ENCODE measurements at places on chromosomes 6 and 20.

DNA sequence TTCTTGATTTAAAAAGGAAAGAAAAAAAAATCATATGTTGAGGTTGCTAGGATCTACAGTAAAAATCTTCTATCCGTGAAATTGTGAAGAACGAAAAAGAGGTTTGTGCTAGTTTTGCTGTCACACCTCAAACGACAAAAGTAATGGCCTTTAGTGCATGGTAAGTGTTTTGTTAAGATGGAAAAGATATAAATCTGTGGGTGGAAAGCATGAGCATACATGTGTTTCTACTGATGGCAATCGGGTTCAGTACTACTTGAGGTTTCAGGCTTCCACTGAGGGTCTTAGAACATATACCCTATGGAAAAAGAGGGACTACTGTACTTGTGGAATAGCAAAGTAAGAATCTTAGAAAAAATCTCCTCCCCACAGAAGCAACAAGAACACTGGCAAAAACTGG is 58.0 kb downstream of the AHI1 start:
- DNase-seq: no peak

DNA sequence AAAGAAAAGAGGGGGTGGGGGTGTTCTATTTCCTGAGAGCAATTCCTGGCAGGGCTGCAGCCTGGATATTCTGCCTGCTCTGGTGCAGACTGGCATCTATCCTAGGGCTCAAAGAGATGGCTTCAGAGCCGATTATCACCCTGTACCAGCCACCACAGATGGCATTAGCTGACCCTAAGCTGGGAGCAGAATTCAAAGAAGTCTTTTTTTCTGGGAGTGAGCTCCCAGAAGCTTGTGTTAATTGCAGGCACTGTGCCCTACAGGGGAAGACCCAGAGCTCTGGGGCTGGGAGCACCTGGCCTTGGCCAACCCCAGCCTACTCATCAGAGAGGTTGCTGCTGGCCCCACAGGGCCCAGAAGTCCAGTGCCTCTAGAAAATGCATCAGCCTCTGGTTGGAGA is 85.9 kb downstream of the PXDC1 start:
- no peak for DNase-seq

- DNase-seq: no peak
Observed at GRCh38 chr20:46010491-46011391, 2.0 kb downstream of the MMP9 start.

DNA sequence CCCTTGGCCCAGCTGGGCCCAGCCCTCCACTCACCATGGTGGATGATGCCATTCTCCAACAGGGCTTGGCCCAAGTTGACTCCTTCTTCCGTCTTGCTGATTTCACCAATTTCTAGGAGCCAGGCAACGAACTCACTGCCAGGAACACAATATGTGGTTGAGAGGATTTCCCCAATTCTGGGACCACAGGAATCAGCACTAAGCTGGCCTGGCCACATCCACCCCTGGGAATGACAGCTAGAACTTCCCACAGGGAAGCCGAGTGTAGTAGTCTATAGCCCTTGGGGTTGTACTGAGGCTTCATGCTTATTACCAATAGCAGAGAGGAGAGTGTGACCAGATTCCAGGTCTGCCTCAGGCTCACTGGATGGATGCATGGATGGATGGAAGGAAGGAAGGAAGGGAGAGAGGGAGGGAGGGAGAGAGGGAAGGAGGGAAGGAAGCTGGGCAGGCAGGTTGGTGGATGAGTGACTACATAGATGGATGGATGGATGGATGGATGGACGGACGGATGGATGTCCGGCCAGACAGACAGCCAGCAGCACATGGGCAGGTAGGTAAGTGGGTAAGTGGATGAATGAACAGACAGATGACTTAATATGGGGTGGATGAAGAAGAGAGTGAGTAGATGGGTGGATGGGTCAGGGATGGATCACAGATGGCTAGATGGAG is 146.5 kb downstream of the PREX1 start:
- no peak for DNase-seq

DNA sequence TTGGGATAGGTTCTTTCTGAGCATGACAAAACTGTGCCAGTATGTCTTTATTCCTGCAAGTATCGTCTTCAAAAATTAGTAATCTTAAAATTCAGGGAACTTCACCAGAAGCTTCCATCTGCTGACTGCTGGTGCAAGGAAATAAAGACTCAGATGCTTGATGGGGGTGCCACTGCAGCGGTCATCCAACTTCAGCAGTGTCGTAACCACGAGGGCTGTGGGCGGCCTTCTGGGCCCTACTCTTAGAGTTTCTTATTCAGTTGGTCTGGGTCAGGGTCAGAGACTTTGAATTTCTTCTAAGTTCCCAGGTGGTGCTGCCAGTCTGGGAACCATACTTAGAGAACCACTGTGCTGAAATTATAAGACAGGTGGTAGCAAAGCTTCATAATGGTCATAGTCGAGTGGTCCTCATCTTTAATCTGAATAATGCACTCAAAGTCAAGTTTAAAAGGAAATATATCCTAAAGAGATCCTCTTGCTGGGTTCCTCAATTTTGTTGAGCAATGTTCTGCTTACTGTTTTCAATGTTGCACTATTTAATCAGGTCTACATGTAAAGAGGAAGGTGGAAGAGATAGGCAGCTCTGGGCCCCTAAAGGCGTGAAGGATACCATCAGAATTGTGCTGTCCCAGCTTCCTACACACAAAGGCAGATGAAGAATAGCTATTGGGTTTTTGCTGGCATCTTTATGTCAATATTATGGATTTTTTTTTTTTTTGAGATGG is 165.4 kb upstream of the GMDS start:
- DNase-seq: no peak

- no peak for DNase-seq
Observed at GRCh38 chr6:136508725-136509392, 41.4 kb downstream of the MAP7 start.

- DNase-seq: peak; percentile 86
Observed at GRCh38 chr6:138088326-138088762, 18.9 kb downstream of the PERP start.

DNA sequence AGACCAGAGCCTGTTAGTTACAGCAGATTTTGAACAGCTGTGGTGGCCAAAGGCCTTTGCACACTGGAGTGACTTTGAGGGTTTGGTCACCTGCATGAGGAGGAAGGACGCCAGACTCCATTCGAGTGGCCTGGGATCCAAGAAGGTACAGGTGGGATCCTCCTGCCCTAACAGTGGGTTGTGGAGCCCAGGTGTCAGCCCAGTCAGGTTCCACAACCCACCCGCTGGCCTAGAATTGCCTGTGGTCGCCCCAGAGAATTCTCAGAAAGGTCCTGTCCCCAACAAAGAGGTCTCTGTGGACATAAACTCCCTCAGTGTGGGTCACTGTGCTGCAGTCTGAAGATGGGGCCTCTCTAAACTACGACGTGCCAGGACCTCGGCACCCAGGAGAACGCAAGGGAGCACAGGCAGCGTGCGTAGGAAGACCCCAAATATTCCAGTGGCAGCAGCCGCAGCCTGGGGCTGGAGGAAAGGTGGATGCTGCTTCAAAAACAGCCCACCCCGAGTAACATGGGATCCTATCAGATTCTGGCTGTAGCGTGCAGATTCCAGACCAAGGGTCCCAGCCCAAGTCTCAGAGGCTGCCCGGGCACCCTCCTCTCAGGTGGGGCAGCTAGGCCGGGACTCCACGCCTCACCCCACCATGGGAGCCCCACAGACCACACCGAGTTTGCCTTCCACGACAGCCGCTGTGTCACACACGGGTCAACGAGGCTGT is 16.0 kb downstream of the ACSS1 start:
- DNase-seq: no peak

- DNase-seq: peak; percentile 9
Observed at GRCh38 chr6:132964101-132964867, 149.9 kb downstream of the RPS12 start.

DNA sequence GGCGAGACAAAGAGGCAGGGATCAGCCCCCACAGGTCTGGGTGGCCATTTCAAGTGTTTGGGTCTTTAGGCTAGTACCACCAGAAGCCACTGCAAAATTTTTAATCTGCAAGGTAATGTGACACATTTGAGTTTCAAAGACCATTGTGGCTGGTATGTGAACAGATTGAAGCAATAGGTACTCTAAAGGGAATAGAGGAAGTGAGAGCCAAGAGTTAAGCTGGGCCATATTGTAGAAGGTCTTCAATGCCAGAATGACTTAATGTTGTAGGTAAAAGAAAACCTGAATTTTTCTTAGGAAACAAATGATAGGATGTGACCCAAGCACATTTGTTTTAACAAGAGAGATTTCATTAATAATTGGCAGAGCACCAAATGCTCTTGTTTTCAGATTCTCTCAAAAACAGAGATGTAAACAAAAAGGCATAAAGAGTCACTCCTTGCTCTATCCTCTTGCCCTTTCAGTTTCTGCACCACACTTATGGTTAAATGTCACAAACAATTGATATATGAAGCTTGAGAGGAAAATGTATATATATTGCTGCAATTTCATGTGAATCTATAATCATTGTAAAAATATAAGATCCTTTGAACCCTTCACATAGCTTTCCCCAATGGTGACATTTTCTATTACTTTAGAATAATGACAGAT is 307.1 kb upstream of the PLN start:
- no peak for DNase-seq

DNA sequence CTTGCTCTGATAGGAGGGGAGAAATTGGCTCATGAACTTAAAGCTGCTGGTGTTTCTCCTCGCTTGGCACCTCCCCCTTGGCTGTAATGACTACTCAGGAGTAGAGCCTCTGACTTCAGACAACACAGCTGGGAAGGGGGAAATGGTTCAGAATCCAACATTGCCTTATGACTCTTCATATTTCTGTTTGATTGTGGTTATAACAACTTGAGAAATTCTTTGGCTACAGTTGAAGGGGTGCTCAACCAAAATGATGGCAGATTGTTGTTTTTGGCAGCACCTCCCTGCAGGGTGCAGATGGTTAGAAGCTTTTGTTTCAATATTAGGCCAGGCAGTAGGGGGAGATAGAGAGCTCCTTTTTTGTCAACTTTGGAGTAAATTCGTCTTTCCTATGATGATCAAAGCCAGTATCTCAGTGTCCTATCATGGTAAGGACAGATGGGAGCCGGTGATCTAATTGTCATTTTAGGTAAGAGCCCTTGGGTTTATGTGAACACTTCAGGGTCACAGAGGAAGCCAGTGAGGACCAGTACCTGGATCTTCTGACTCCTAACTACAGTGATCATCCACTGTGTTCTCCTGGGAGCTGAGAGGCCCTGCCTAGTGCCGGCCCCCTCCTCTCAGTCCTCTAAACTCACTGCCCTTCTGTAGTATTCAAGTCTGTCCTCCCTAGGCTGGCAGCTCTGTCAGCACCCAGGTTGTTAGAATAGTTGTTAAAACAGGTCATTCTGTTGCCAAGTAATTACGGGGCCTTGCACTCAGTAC is 39.9 kb downstream of the RPRD1B start:
- peak; percentile 96 for DNase-seq

- DNase-seq: peak; percentile 86
Observed at GRCh38 chr20:38450412-38450975, 15.4 kb upstream of the SNHG17 start.

DNA sequence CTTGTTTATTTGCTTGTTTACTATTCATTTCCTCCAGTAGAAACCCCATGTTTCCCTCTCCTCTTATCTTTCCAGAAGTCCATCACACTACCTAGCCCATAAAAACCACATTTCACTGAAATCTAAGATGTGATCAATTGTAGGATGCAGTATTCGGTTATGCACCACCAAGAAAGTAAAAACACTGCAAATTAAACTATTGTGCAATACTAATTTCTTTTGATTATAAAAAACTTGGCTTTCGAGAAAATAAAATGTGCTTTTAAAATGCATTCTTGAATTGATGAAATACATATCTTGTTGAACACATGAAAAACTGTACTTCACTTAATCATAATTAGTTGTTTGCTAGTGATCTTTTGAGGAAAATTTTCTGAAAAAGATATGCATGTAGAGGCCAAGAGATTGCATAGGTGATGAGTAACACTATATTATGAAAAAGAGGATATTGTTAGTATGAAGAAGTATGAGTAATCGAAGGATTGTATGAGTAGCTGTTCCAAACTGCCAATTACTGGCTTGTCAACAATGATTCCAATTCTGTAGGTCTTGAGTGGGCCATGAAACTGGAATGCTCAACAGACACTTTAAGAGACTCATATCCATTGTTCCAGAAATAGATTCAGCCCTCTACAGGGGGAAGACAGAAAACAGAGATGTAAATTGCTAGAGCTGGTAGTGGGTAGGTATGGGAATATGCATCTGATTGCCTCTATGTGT is 79.7 kb downstream of the RNF217 start:
- peak; percentile 54 for DNase-seq

Measured in EL (cell line).